Thoracic aorta (tissue), 2 donors: ENCODE measurements at places on chromosomes 11 and 22.

DNA sequence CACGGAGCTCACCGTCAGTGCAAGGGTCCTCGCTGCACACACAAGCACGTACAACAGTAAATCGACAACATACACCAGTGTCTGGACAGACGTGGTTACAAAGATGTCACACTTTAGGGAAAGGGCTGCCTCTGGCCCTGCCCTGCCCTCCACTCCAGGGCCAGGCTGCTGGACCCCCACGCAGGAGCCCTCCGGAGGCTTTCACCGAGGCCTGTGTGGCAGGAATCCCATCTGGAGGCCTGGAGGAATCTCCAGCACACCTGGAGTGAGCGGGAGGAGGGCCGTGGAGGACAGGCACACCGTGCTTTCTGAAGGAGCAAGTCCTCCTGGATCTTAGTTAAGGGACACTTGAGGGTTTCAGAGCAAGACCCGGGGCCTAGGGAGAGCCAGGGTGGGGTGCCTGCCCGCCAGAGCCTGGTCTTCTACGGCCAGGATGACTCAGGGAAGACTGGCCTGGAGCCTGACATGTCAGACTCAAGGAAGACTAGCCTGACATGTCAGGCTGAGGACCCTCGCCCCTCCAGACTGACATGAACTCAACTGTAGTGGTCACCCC, 2.1 kb upstream of the PIM3 start:
- no peak for DNase-seq

DNA sequence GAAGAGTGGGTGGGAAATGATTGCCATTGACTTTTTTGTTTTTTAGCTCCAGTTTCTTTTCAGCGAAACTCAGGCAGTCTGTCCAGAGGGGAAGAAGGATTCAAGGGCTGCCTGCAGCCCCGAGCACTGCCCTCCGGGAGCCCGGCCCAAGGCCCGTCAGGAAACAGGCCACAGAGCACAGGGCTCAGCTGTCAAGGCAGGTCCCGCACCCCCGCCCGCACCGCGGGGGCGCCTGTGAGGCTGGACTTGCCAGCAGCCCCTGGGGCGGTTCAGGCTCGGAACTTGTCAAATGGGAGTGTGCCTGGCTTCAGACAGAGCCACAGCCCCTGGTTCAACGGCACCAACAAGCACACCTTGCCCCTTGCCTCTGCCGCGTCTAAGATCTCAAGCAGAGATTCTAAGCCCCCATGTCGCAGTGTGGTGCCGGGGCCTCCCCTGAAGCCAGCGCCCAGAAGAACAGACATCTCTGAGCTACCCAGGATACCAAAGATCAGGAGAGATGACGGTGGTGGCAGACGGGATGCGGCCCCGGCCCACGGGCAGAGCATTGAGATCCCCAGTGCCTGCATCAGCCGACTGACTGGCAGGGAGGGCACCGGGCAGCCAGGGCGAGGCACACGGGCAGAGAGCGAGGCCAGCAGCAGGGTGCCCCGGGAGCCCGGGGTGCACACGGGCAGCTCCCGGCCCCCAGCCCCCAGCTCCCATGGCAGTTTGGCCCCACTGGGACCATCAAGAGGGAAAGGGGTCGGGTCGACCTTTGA, 8.6 kb downstream of the IRF7 start:
- DNase-seq = no peak

GRCh38 chr11:70341881-70342429, 56.4 kb upstream of the CTTN start:
- no peak for DNase-seq

DNA sequence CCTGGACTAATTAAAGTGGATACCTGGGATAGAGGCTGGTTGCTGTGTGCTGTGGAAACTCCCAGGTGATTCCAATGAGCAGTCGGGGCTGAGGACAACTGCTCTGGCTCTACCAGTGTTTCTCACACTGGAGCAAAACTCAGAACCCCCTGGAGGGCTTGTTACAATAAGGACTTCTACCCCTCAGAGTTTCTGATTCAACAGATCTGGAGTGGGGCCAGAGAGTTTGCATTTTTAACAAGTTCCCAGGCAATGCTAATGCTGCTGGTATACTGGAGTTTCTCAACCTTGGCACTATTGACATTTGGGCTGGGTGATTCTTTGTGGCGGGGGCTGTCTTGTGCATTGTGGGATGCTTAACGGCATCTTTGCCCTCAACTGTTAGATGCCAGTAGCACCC, 353.7 kb downstream of the MIAT start:
- DNase-seq = no peak

GRCh38 chr11:23688835-23689234, 808.0 kb upstream of the LUZP2 start:
- DNase-seq = no peak

DNA sequence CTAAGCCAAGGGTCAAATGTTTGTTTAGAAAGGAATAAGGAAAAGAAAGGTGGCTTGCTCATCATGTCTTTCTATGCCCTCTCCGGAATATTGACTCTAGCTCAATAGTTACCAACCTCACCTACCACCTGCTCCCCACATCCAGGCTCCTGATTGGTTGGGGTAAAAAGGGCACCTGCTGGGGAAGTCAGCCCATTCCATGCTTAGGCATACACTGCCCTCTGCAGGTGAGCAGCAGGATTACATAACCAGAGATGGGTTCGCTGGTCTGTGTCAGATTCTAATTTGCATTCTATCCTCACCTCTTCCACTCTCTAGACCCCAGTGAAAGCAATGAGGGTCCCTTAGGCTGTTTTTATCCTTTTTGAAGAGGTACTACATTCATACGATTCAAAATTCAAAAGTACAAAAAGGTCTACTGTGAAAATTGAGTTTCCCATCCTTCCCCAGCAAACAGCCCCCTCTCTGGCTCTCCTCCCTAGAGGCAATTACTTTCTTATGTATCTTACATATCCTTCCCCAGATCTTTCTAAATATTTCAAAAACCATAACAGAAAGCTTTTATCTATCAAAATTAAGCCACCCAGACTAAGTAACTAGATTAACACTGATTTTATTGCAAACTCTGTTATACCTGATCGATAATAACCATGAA, 98.0 kb upstream of the ASPHD2 start:
- DNase-seq = no peak

DNA sequence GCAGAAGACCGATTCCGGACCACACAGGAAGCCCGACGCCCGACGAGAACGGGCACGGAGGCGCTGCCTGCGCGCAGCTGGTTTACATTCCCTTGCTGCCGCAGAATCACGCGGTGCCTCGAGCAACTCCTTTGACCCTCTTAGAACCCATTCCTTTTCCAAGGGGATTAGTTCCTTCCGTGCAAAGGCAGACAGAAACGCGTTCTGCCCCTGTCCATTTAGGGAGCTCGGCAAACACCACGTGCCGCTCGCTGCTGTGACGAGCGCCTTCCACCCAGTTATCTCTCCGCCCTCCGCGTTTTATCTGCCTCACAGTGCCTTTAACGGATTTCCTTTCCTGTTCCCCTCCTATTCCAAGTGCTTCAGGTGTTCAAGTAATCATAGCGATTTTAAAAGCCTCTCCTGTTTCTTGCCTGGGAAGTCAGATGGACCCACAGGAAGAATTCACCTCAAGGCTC, 24.1 kb upstream of the MICAL3 start:
- no peak for DNase-seq

DNA sequence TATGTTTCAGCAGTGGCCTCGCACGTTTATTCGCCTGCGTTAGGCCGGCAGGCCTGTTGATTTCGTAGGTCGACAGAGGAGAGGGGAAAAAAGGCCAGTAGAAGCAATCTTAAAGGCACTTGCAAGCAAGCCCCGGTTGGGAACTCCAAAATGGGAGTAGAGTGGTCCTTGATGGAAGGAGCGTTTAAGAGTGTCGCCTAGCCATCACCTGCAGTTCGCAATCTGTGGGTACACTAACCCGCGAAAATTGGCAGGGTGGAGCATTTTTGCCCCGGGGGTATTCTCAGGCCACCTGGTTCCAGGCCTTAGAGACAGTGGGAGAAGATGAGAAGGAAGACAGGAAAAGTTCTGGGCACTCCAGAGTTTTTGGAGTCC, 1.1 kb downstream of the EWSR1 start:
- no peak for DNase-seq

DNA sequence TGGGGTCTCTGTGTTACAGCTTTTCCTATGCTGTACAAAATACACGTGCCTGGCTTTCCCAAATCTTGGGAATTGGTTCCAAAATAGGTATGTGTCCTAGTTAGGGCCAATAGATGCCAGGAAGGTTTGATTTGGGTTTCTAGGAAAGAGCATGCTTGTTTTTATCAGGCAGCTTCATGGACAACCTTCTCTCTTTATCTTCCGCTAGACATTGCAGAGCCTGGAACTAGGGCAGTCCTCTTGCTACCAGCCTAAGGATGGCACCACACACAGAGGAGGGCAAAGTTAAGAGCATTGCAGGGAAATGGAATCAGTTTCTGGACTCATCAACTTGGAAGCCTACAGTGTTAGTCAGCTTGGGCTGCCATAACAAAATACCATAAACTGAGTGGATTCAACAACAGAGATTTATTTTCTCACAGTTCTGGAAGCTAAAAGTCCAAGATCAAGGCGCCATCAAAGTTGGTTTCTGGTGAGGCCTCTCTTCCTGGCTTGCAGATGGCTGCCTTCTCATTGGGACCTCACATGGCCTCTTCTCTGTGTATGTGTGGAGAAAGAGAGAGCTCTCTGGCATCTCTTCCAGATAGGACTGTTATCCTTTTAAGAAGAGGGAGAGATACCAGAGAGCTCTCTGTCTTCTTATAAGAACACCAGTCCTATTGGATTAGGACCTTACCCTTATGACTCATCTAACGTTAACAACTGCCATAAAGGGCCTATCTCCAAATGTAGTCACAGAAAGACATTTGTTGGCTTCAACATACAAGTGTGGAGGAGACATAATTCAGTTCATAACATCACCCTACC, 27.3 kb upstream of the CREB3L1 start:
- no peak for DNase-seq

GRCh38 chr11:134757633-134758032, 345.6 kb upstream of the B3GAT1 start:
- no peak for DNase-seq

GRCh38 chr22:29267462-29267857, 321 bp downstream of the RHBDD3 start:
- DNase-seq = no peak

DNA sequence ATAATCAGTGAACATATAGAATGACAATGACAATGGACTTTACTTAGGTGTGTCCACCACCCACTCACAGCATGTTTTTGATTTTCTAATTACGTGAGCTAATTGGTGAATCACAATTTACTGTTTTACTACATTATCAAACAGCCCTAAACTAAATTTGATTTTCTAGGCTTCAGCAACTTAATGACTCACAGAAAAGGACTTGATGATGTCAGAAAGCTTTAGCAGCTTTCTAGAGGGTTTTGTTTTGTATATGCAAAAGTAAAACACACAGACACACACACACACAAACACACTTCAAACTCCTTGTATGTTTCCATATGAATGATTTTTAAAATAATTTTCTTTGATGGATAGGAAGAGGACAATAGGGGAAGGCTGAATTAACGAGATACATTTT, 878.6 kb upstream of the CCDC90B start:
- no peak for DNase-seq

DNA sequence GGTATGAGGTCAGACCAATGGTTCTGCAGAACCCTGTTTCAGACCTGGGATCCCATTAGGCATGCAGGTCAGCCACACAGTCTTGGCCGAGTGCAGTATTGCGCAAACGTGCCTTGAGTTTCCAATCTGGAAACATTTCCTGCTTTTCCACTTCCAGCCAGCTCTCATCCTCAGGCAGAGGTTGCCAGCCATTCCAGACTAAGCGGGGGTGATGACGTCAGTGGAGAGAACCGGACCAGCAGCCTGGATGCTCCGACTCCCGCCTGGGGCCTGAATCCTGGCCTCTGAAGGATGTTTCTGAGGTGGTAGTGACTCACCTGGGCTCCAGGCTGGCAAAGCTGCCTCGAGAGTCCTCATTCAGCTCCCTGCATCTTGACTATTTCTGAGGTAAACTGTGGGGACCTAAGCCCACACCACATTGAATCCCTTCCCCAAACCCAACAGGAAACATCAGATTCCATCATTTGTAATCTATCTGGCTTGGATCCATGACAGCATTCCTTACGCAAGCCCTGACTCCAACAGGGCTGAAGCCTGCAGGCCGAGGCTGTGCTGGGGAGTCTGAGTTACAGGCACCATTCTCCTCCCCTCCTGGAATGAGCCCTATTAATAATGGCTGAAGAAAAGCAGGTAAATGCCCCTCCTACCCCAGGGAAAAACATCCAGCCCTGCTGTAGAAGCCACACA, 83.0 kb downstream of the ABTB2 start:
- peak; percentile 80 for DNase-seq

DNA sequence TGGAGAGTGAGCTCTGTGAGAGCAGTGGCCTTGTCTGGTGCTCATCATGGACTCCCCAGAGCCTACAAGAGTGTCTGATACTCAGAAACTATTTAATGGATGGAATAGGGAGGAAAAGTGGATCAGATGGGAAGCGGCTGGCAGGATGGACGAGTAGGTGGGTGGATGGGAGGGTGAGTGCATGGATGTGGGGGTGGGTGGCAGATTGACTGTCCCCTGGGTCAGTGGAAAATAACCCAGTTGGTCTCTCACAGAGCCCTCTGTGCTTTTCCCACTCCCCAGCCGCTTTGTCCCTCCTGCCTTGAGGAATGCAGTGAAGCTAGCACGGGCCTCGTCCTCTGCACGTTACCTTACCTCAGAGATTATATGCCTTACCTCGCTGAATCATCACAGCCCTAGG, 5.9 kb downstream of the SPI1 start:
- DNase-seq = no peak

DNA sequence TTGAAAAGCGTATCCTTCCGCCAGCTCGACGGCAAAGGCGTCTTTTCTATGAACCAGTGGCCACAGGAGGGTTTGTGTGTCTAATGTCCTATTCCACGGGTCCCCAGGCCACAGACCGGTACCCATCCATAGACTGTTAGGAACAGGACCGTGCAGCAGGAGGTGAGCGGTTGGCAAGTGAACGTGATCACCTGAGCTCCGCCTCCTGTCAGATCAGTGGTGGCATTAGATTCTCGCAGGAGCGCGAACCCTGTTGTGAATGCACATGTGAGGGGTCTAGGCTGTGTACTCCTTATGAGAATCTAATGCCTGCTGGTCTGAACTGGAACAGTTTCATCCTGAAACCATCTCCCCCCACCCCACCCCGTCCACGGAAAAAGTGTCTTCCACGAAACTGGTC, 62.7 kb upstream of the KCNQ1OT1 start:
- no peak for DNase-seq

DNA sequence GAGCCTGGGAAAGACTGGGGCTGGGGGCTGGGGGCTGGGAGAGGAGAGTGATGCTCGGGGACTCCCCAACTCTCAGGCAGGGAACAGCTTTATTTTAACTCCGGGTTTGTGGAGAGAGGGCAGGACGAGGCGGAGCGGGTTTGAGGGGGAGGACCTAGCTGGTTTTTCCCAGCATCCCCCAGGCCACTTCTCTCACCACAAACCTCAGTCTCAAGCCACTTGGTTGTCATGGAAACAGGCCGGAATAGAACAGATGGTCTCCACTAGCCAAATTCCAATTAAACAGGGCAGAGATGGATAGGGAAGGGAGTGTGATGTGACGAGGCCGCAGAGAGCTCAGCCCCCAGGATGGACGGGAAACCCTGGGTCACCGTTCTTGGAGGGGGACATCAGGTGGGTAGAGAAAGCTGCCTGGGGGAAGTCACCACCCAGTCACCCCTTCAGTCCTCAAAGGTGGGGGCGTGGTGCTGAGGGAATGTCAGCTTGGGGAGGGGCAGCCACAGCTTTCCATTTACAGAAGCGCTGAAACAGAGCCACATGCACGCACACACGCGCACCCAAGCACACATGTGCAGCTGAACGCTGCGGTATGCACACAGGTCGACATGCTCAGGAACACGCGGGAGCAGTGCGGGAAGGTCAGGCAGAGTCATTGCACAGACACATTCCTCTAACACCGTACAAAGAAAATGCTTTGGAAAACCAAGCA, 19.2 kb downstream of the NECTIN1 start:
- DNase-seq = no peak
